ENCODE measurements at places on chromosomes 12 and 14.
A peak's percentile ranks its signal among the peaks of the same experiment; 100 is the strongest.

GRCh38 chr12:108337235-108338223, 1.6 kb downstream of the CMKLR1 start:
- DNase-seq = no peak

GRCh38 chr12:76555797-76556196, 3.8 kb downstream of the OSBPL8 start:
- no peak for DNase-seq

GRCh38 chr14:101217080-101217463, 313.6 kb upstream of the RTL1 start:
- no peak for DNase-seq

- DNase-seq = no peak
Observed at GRCh38 chr12:110338754-110339153, 57.7 kb downstream of the ATP2A2 start.

GRCh38 chr12:19764408-19764807, 325.1 kb downstream of the AEBP2 start:
- DNase-seq = no peak

DNA sequence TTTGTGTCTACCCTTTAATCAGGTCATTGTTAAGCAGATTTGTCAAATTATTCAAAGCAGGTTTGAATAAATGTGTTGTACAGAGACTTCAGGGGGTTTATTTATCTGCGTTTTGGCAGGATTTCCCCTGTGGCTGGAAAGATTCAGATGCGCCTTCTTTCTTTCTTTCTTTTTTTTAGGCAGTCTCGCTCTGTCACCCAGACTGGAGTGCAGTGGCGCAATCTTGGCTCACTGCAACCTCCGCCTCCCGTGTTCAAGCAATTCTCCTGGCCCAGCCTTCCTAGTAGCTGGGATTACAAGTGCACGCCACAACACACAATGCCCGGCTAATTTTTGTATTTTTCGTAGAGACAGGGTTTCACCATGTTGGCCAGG, 6.3 kb upstream of the NANOGNB start:
- DNase-seq = no peak

- no peak for DNase-seq
Observed at GRCh38 chr12:79360936-79361335, 329.8 kb downstream of the PAWR start.

- DNase-seq = no peak
Observed at GRCh38 chr12:30533558-30534265, 162.0 kb downstream of the IPO8 start.

DNA sequence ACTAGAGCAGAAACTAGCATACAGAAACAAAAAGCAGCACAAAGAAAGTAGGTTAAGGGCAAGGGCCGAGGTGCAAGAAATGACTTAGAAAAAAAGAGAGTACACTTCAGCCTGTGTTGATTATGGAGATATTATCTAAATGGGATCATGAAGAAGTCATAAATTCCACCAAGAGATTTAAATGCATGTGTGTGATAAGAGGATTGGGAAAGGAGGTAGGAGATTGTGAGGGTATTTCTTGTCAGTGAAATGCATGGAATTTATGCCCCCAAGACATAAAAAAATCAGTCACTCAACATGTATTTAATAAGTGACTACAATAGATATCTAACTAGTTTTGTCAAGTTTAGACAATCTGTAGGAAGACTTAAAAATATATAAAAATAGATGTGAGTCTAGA, 976.2 kb upstream of the LRFN5 start:
- no peak for DNase-seq

- DNase-seq = peak; percentile 71
Observed at GRCh38 chr12:54579696-54580333, 8.6 kb downstream of the PPP1R1A start.
